ENCODE measurements at places on chromosomes 3 and 15. TPM values are rescaled to one million over a fixed set of nuclear protein-coding genes. Genes with fewer than 3 reads are reported as not detected.

DNA sequence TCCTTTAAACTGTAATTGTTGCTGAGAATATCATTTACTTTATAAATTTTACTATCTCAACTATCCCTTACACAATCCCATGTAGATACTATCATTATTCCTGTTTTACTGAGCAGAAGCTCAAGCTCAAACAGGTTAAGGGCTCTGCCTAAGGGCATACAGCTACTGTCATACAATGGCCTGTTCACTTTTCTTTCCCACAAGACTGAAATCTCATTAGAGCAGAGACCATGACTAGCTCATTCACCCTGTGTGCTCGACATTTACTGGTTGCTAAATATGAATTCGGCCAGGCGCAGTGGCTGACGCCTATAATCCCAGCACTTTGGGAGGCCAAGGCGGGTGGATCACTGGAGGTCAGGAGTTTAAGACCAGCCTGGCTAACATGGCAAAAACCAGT is 1.6 kb upstream of the MESP2 start:
- no peak for DNase-seq

DNA sequence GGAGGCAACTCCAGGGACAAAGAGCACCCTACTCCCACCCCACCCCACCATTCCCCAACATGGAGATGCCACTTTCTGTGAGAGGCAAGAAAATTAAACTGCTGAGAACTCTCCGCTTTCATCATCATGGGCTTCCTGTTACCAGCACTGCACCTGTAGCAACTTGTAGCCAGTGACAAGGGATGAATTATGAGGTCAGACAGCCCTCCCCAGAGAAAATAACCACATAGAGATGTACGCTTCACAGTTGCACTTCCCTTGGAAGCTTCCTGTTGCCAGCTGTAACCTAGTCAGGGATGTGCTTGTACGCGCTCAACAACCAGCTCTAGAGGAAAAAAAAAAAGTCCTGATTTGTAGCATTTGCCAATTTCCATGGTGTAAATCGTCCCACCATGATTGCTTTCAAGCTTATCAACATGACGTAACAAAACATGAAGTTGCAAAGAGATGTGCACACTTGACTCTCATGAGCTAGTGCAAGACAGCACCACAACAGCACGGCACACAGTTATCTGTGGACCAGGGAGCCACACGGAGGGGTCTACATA is 145.4 kb downstream of the RAB11A start:
- no peak for DNase-seq

Gene ABCC5
- total RNA-seq, result 42.8 TPM

DNA sequence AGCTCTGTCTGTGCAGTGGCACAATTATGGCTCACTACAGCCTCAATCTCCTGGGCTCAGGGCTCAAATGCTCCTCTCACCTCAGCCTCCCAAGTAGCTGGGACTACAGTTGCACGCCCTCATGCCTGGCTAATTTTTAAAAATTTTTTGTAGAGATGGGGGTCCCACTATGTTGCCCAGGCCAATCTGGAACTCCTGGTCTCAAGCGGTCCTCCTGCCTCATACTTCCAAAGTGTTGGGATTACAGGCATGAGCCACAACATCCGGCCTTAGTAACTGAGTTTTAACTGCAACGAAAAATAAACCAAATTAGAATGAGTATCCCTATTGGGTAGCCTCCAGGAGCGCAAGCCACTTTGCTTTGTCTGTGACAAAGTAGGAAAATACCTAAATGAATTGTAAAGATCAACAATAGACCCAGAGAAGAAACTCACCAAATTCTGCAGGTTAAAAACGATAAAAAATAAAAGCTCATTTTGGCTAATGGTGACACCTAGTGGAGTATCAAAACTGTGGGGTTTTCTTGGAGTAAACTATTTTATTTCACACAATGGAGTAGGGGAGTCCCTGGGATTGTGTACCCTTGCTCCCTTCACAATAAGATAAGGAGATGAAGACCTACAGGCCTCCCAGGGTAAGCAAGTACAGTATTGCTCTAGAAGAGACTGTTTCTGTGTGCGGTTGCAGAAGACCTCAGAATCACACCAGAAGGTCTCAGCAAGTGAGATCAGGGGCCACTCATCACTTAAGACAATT is 21.0 kb upstream of the CA12 start:
- no peak for DNase-seq

GRCh38 chr3:127590282-127590592 is 296 bp downstream of the TPRA1 start:
- DNase-seq, result no peak

GRCh38 chr3:194270627-194271459 is 80.3 kb downstream of the CPN2 start:
- DNase-seq, result peak; percentile 81

DNA sequence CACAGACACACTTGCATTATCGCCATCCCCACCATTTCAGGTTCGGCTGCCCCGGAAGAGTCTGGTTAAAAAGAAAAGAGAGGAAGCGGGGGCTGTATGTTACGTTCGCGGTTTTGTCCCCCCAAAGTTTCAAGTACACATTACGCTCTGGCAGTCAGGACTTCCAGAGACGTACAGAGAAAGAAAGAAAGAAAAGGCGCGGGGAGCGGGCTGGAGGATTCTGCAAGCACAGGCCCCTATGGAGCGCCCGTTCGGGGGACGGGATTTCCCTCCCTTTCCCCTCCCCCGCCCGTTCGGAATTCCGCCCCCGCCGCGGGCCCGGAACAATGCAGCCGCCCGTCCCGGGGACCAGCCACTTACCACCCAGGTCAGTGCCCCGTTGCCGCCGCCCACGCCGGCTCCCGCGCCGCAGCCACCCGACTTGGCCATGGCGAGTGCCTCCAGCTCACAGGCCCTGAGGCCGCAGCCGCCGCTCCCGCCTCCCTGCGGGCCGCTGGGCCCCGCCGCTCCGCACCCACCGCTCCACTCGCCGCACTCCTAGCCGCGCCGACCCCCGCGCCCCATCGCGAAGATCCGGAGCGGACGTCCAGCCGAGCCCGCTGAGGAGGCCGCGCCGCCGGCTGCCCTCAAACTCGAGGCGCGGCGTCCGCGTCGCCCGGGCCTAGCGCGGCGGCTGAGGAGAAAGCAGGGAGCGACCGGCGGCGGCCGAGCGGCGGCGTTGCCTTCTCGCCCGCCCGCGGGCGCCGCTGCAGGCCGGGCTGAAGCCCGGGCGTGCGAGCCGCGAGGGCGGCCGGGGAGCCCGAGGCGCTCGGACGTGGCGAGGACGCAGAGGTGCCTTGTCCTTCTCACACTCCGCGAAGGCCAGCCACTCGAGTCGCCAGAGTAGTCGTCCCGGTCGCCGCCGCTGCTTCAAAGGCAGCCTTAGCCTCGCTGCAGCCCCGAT is 567 bp downstream of the TOP2B start:
- DNase-seq, result peak; percentile 84

Gene BFSP2
- total RNA-seq, result not detected

DNA sequence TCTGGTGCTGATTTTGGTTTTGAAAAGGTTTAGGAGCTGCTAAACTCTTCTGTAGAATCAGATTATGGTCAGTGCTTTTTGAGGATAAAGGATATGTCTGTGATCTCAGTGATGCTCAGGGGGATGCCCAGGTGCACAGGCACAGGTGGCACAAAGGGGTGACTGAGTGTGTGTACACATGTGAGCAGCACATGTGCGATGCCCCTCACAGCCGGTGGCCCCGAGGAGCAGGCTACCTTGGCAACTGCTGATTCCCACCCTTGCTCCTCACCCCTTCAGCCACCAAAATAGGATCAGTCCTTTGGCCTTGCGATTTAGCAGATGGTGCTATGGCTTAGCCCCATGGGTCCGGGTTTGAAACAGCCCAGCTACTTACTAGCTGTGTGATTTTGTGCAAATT is 51.1 kb downstream of the POMGNT2 start:
- DNase-seq, result peak; percentile 32

Gene SFMBT1
- total RNA-seq, result 14.0 TPM

GRCh38 chr3:22308871-22309270 is 557.9 kb upstream of the ZNF385D start:
- no peak for DNase-seq

DNA sequence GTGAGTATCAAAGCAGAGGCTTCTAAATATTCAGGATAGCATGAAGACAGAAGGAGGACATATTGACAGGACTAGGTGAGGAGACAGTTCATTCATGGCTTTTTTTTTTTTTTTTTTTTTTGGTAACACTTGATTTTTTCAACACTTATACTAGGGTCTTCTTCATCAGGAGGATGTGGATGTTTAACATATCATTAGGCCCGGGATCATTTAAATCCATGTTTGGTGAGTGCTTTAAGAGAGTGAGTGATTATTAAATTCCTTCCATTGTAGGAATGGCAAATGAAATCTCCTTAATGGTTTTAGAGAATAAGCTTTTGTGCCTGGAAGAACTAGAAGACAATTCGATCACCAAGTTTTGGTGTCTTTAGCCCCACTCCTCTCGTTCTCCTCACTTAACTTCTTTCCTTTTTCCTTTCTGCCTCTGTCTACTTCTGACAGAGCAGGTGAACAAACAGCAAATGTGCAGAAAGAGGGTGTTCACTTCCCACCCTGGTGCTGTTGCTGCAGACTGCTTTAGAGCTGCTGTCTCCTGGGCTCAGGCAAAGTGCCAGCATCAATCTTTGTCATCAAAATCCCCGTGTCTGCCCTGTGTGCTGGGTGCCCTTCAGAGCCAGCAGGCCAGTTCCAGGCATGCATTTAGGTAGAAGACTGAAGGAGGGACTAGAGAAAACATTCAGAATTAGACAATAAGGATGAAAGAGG is 35.6 kb upstream of the RAB11A start:
- no peak for DNase-seq

DNA sequence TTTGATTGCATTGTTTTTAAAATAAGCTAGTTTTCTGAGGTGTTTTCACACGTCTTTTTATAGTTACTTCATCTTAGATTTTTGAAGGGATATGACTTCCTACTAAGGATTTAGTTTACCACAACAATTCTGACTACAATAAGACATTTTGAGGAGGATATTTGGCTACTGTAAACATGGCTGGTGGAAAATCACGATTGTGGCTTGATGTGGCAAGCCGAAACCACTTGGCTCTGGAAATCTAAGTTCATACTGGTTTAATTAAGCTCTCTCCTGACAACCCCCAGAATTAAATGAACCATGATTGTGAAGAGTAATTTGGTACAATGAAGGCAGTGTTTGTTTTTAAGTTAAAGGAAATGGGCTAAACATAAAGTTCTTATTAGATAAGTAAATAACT is 30.8 kb downstream of the ST3GAL6 start:
- DNase-seq, result no peak

DNA sequence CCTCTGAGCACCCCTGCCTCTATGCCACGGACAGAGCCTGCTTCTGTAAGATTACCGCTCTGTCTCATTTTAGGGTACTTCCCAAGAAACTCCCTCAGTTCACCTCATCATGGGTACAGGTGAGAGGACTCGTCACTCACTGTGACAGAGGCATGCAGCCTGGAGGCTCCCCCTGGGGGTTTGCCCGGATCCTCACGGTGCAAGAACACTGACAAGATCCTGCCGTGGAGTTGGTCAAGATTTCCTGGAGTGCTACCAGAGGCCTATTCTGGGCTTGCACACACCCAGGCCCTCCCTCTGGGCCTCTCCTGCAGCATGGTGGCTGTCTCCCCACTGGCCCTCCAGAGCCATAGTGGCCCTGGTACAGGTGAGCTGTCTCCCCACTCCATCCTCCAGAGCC is 103.1 kb upstream of the TNIK start:
- DNase-seq, result no peak

- DNase-seq, result peak; percentile 52
Measured at GRCh38 chr3:57981483-57982087, 26.6 kb upstream of the FLNB start.

GRCh38 chr3:174873832-174874657 is 14.9 kb downstream of the NAALADL2 start:
- DNase-seq, result no peak

Gene ALDH1L1
- total RNA-seq, result 6.2 TPM

GRCh38 chr15:101048176-101048575 is 129.0 kb downstream of the LRRK1 start:
- no peak for DNase-seq

- no peak for DNase-seq
Measured at GRCh38 chr3:86792316-86792715, 198.6 kb downstream of the VGLL3 start.

Gene TMIE
- not detected for total RNA-seq

- no peak for DNase-seq
Measured at GRCh38 chr15:71290002-71290401, 174.7 kb downstream of the THSD4 start.

DNA sequence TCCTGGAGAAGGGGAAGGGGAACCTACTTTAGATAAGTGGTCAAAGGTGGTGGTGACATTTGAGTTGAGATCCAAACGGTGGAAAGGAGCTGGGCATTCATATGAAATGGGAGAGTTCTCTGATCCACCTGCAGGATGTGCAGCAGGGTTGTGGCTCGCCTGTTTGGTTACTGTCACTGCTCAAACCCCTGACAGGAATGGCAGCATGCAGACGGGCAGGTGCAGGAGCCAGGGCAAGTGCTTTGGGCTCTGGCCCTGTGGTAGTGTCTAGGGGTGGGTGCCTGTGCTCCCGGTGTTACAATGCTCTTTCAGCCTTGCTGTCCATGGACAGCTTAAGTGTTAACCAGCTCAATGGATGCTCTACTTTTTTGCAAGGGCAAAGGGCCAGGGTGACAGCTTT is 18.5 kb downstream of the PAQR9 start:
- DNase-seq, result no peak

DNA sequence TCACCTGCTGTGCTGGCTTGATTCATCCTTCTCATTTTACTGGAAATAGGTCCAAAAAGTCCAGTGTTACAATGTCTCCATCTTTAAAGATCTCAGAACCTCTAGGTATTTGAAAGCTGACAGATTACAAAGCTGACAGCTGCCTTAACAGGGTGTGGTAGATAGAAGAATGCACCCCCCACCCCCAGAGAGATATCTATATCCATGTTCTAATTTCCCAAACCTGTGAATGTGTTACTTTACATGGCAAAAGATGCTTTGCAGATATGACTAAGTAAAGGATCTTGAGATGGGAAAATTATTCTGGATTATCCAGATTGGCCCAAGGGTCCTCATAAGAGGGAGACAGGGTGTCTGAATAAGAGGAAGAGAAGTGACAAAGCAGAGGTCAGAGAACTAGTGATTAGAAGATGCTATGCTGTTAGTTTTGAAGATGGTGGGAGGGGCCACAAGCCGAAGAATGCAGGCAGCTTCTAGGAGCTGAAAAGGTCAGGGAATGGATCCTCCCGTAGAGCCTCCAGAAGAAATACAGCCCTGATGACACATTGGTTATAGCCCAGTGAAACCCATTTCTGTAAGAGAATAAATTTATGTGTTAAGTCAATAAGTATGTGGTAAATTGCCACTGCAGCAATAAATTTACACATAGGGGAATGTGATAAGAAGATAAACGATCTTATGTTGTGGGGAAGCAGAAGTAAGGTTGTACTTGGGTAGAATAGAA is 21.5 kb upstream of the FSTL1 start:
- no peak for DNase-seq

Data from upper lobe of left lung (tissue), 6 donors.